ENCODE measurements at places on chromosomes 7 and 10. TPM values are rescaled to one million over a fixed set of nuclear protein-coding genes. Genes with fewer than 3 reads are reported as not detected.

PIK3AP1 gene
- not detected for polyA plus RNA-seq

STAMBPL1 gene
- 22.4 TPM for polyA plus RNA-seq

AIMP2 gene
- polyA plus RNA-seq = 41.5 TPM

PPP1R9A gene
- 54.1 TPM for polyA plus RNA-seq

NEUROD6 gene
- polyA plus RNA-seq = not detected

NODAL gene
- 0.46 TPM for polyA plus RNA-seq

CPA2 gene
- 0.41 TPM for polyA plus RNA-seq

PDE6C gene
- polyA plus RNA-seq = not detected

SRPK2 gene
- 118 TPM for polyA plus RNA-seq

PNLIPRP1 gene
- polyA plus RNA-seq = not detected

TRIM50 gene
- not detected for polyA plus RNA-seq

SPDYE8 gene
- polyA plus RNA-seq = 0.63 TPM

ZNF117 gene
- 112 TPM for polyA plus RNA-seq

ADIRF gene
- not detected for polyA plus RNA-seq

KAZALD1 gene
- 1.2 TPM for polyA plus RNA-seq

VPS50 gene
- 61.9 TPM for polyA plus RNA-seq

OR2A1 gene
- not detected for polyA plus RNA-seq

UFSP1 gene
- polyA plus RNA-seq = 2.4 TPM

GNAT3 gene
- polyA plus RNA-seq = not detected

TSPAN14 gene
- polyA plus RNA-seq = 31.5 TPM

ZNF783 gene
- 23.9 TPM for polyA plus RNA-seq

GHRHR gene
- not detected for polyA plus RNA-seq

MBLAC1 gene
- 6.4 TPM for polyA plus RNA-seq

FAM131B gene
- polyA plus RNA-seq = 45.9 TPM

LRRC4 gene
- polyA plus RNA-seq = 15.8 TPM

IQUB gene
- polyA plus RNA-seq = 0.58 TPM

AGBL3 gene
- polyA plus RNA-seq = 9.5 TPM

PTPRZ1 gene
- polyA plus RNA-seq = 11.8 TPM

GTPBP10 gene
- polyA plus RNA-seq = 22.8 TPM

CDNF gene
- polyA plus RNA-seq = 1.5 TPM

PSMC2 gene
- polyA plus RNA-seq = 206 TPM

PDE1C gene
- 8.2 TPM for polyA plus RNA-seq

EPO gene
- not detected for polyA plus RNA-seq

ZPBP gene
- not detected for polyA plus RNA-seq

POLL gene
- polyA plus RNA-seq = 30.8 TPM

NYAP1 gene
- 70.1 TPM for polyA plus RNA-seq

NME8 gene
- not detected for polyA plus RNA-seq

MYPN gene
- polyA plus RNA-seq = not detected

GIMAP4 gene
- polyA plus RNA-seq = not detected

DNAJC12 gene
- 22.3 TPM for polyA plus RNA-seq

EPDR1 gene
- 0.10 TPM for polyA plus RNA-seq

FZD1 gene
- polyA plus RNA-seq = 2.9 TPM

SLC16A9 gene
- polyA plus RNA-seq = 185 TPM

ELFN1 gene
- 11.8 TPM for polyA plus RNA-seq

Measured in neural cell (in vitro differentiated cells).